NCI-H524 treated with DMSO at 0.1 percent for 48 hours (cell line): ENCODE measurements at places on chromosomes 2 and 18.

DNA sequence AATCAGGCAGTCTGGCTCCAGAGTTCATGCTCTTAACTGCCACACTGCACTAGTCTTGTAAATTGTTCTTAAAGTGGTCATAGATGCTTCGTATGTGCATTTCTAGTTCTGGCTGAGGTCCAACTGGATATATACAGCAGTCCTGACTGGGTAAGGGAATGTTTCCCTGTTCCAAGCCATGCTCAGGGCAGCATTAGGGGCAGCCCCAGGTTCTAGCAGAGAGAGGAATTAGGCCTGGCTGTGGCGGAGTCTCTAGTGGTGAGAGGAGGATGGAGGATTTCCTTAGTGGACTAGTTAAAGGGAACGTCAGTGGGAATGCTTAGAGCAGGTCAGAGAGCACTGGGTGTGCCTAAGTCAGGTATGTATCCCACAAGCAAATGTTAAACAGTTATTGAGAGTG is 28.0 kb downstream of the UBE2E3 start:
- no peak for DNase-seq

DNA sequence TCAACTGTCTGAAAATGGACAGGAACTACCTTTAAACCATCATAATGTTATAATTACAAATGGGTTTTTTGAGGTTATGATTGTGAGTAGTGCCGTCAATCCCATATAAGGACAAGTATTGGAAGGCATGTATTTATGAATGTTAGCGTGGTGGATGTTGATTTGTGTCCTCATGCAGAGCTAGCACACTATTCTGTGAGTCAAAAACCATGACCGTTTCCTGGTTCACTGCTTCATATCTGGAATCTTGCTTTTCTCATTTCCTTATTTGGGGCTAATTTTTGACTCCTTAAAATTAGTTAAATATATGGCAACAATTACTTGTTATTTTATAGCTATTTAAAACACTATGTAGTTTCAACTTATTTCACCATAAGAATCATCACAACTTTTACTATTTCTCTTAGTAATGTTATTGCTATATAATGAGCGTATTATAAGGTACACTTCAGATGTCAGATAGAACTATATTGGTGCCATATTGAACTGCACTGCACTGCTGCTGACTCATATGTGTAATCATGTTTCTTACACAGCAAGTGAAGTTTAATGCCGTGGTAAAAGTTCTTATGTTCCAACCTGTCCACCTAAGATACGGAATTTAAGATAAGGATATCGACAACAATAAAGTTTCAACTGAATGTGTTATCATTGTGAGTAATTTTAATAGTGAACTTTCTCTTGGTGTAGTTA is 192.8 kb downstream of the PTGR3 start:
- no peak for DNase-seq

GRCh38 chr18:23912356-23912755 is 102.2 kb upstream of the TTC39C start:
- DNase-seq = no peak

DNA sequence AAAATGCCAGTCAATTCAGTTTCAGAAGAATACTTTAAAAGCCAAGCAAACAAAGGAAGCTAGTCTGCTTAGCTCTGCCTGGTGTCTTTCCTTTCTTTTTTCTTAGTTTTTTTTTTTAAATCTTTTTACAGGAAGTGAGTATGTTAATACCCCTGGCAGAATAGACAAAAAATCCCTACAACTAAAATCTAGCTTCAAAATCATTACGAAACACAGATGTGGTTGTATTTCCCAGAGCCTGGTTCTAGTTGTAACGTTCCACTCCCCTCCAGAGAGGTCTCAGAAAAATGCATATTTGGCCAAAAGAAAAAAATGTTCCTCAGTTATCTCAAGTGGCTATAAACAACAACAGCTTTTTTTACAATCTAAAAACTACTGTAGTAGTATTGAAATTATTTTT is 202.1 kb upstream of the RND3 start:
- no peak for DNase-seq

- DNase-seq = no peak
Measured at GRCh38 chr2:231904161-231904611, 22.0 kb downstream of the NPPC start.

DNA sequence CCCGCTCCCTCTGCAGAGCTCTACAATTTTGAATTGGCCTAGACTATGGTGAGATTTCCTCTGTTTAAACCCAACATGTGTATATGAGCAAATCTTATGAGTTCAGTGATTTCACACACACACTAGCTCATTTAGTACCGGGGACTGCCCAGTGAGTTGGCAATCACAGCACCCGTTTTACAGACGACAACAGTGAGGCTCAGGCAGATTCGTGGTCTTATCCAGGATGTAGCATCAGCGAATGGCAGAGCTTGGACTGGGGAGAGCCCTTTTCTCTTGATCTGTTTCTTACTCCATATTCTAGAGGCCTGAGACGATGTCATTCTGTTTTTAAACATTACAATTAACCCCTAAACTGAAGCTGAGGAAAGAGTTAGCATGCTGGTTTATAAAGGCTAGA is 419.9 kb downstream of the NBAS start:
- no peak for DNase-seq

- DNase-seq = no peak
Measured at GRCh38 chr2:235712176-235712575, 218.3 kb downstream of the AGAP1 start.

GRCh38 chr2:219281588-219281987 is 2.4 kb downstream of the DNAJB2 start:
- no peak for DNase-seq

- peak; percentile 39 for DNase-seq
Measured at GRCh38 chr2:42359965-42360483, 993 bp downstream of the COX7A2L start.

DNA sequence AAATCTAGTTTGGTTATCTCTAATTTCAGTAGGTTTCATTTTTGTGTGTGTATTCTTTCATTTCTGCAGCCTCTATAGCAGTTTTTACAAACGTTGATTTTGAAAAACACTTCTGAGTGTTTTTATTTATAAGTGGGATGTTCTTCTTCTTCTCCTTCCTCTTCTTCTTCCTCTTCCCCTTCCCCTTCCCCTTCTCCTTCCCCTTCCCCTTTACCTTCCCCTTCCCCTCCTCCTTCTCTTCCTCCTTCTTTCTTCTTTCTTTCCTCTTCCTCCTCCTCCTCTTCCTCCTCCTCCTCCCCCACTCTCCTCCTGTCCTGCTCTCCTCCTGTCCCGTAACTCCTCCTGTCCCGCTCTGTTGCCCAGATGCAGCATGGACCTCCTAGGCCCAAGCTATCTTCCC is 4.2 kb downstream of the UGGT1 start:
- DNase-seq = no peak

GRCh38 chr2:637406-637776 is 39.8 kb downstream of the TMEM18 start:
- DNase-seq = no peak

GRCh38 chr2:165238295-165238694 is 919 bp upstream of the SCN2A start:
- DNase-seq = no peak

GRCh38 chr2:51103205-51103604 is 71.3 kb upstream of the NRXN1 start:
- no peak for DNase-seq
